ENCODE measurements at places on chromosomes 4 and X. TPM values are rescaled to one million over a fixed set of nuclear protein-coding genes. Genes with fewer than 3 reads are reported as not detected.
A peak's percentile ranks its signal among the peaks of the same experiment; 100 is the strongest.

- no peak for DNase-seq
Observed at GRCh38 chr4:71677568-71677967, 106.3 kb downstream of the GC start.

DNA sequence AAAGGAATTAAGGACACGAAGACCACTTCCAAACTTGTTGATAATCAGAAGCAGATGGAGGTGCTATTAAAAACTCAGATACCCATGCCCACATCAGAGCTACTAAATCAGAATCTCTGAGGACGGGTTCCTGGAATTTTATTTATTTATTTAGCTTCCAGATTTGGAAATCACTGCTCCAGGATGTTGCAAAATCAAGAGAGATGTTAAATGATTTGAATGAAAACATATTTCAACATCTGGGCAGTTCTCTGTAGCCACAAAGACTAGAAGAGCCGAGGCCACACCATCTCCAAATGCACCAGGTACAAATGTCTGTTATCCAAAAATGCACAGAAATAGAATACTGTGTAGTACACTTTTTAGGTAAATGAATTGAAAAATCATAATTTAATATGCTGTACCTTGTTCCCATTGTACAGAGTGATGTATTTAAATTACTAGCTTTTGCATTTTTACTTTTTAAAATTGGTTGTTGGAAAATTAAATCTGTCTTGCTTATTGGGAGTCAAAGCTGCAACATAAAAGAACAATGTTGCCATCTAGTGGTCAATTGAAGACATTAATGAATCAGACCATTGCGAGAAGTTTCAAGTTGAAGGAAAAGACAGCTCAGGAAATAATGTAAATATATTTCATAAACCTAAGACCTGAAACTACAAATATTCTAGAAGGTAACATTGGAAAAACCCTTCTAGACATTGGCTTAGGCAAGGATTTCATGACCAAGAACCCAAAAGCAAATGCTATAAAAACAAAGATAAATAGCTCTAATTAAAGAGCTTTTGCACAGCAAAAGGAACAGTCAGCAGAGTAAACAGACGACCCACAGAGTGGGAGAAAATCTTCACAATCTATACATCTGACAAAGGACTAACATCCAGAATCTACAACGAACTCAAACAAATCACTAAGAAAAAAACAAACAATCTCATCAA is 151.3 kb upstream of the TTC29 start:
- DNase-seq: peak; percentile 58

- no peak for DNase-seq
Observed at GRCh38 chrX:103565752-103566151, 19.6 kb upstream of the TCEAL4 start.

The MAGEA8 gene
- total RNA-seq: not detected

The FRAS1 gene
- total RNA-seq: 0.33 TPM

DNA sequence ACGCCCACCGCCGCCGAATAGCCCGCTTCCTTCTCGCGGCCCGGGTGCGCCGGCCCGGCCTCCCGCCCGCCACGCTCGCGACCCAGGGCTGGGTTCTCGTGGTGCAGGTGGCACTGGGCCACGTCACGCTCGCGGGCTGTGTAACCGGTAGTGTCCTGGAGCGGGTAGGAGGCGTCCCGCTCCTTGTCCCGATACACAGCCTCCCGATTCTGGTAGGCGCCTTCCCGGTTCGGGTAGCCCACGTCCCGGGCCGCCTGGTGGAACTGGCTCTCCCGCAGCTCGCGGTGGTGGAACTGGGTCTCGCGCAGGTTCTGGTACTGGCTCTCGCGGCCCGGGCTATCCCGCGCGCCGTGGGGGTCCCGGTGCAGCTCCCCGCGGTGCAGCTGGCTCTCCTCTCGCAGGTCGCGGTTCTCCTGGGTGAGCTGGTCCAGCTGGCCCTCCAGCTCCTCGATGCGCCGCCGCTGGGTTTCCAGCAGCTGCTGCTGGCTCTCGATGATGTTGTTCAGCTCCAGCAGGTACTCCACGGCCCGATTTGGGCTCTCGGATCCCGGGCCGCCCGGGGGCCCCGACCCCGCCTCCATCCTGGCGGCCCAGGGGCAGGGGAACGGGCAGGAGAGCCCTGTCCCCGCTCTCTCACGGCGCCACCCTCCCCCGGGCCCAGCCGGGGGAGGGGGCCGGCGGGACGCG is 39.3 kb upstream of the IQSEC2 start:
- no peak for DNase-seq

- no peak for DNase-seq
Observed at GRCh38 chrX:25016938-25017598, 1.3 kb upstream of the ARX start.

The SULT1E1 gene
- not detected for total RNA-seq

Measured in OCI-LY7 (cell line).